ENCODE measurements at places on chromosomes 13 and 19. TPM values are rescaled to one million over a fixed set of nuclear protein-coding genes. Genes with fewer than 3 reads are reported as not detected.
A peak's percentile ranks its signal among the peaks of the same experiment; 100 is the strongest.

DNA sequence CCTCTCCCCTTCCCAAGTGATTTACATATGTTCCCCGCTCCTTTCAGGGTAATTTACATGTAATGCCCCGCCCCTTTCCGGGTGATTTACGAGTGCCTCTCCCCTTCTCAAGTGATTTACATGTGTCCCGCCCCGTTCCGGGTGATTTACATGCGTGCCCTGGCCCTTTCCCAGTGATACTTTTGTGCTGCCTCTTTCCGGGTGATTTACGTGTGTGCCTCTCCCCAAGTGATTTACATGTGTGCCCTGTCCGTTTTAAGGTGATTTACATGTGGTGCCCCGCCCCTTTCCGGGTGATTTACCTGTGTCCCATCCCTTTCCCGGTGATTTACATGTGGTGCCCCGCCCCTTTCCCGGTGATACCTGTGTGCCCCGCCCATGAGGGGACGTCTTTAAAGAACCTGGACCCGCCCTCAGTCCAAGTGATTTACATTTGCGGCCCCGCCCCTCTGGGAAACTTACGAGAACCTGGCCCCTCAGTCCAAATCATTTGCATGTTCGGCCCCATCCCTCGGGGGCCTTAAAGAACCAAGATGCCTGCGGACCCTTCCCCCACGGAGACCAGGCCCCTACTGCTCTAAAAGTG lies 559 bp upstream of the LENG9 start:
- H3K36me3 ChIP-seq, result peaks cover 25% of the 10 kb centered on the region
- peak overlapping the region; percentile 77 for H3K4me3 ChIP-seq
- no peaks in the 10 kb centered on the region for H3K27me3 ChIP-seq
- peak; percentile 93 for DNase-seq
- H3K27ac ChIP-seq, result peak overlapping the region; percentile 86
- peaks cover 5% of the 10 kb centered on the region for H3K4me1 ChIP-seq

GRCh38 chr13:48749699-48750473 lies 96.2 kb downstream of the CYSLTR2 start:
- no peak overlapping the region for H3K4me3 ChIP-seq
- H3K4me1 ChIP-seq, result no peaks in the 10 kb centered on the region
- no peaks in the 10 kb centered on the region for H3K27me3 ChIP-seq

DNA sequence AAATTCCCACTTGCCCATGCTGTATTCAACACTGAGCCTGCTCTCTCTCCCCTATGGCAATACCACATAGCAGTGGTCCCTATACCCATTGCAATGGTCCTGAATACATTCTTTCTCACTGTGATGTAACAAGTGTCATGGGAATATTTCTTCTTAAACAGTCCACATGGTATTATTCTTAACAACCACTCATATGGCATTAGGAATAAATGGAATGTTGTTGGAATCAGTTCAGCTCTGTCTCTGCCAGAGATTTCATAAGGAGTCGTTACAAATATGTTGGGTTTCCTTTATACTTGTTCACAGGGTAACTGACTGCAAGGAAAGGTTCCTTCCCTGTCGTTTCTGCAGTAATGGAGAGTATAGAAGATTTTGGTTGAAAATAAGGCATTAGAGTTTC lies 128.3 kb upstream of the SPATA13 start:
- H3K27ac ChIP-seq, result no peak overlapping the region
- H3K27me3 ChIP-seq, result no peaks in the 10 kb centered on the region
- H3K4me1 ChIP-seq, result no peaks in the 10 kb centered on the region
- DNase-seq, result no peak
- H3K4me3 ChIP-seq, result no peak overlapping the region

GRCh38 chr13:39318161-39318560 lies 279.9 kb downstream of the NHLRC3 start:
- H3K27ac ChIP-seq, result no peak overlapping the region
- H3K4me1 ChIP-seq, result no peaks in the 10 kb centered on the region
- H3K27me3 ChIP-seq, result no peaks in the 10 kb centered on the region
- no peaks in the 10 kb centered on the region for H3K36me3 ChIP-seq

DNA sequence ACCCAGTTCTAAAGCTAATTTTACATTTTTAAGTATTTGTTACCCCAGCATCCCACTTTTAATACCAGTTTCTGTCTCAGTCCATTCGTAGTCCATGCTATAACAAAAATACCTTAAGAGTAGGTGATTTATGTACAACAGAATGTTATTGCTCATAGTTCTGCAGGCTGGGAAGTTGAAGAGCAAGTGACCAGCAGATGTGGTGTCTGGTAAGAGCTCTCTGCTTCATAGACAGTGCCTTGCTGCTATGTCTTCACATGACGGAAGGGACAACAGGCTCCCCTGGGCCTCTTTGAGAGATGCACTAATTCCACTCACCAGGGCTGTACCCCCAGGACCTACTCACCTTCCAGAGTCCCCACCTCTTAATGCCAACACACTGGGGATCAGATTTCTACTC lies 96.6 kb downstream of the COL4A2 start:
- H3K4me1 ChIP-seq, result peaks cover 6% of the 10 kb centered on the region
- no peaks in the 10 kb centered on the region for H3K36me3 ChIP-seq
- no peak overlapping the region for H3K27ac ChIP-seq
- no peak for DNase-seq
- H3K4me3 ChIP-seq, result no peak overlapping the region
- H3K27me3 ChIP-seq, result no peaks in the 10 kb centered on the region

DNA sequence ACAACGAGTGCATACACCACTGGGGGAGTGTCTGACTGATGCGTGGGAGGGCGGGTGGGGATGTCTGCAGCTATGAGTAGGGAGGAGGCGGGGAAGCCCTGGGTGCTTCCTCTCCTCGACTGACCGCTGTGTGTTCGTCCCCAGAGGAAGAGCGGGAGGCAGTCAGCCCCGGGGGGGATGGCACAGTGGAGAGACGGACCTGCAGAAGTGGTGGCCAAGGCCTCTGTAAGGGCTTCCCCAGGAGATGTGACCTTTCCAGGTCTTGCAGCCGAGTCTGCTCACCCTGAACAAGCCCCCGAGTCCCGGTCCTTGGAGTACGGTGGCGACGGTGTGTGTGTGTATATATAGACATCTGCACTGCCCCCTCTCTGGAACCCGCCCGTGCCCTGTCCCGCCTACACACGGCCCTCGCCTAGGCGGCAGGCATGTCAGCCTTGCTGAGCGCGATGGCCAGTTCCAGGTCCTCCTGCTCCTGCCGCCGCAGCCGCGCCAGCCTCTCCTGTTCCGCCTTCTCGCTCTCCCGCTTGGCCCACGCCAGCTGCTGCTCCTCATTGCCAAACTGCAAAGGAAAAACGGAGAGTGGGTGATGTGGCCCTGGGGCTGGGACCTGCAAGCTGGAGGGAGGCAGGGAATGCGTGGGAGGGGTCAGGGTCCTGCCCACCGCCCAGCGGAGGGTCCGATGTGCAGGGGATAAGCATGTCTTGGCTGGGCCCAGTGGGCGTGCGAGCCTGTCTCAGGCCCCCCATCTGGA lies 30.8 kb downstream of the KLF2 start:
- no peak overlapping the region for H3K4me3 ChIP-seq
- H3K27me3 ChIP-seq, result no peaks in the 10 kb centered on the region
- no peaks in the 10 kb centered on the region for H3K36me3 ChIP-seq
- no peaks in the 10 kb centered on the region for H3K4me1 ChIP-seq

GRCh38 chr19:4811328-4812131 lies 20.0 kb downstream of the TICAM1 start:
- no peak overlapping the region for H3K4me3 ChIP-seq
- H3K36me3 ChIP-seq, result no peaks in the 10 kb centered on the region
- H3K27me3 ChIP-seq, result peaks cover 5% of the 10 kb centered on the region
- no peaks in the 10 kb centered on the region for H3K4me1 ChIP-seq
- no peak for DNase-seq

- H3K36me3 ChIP-seq, result no peaks in the 10 kb centered on the region
- H3K4me3 ChIP-seq, result no peak overlapping the region
- no peak overlapping the region for H3K27ac ChIP-seq
- H3K4me1 ChIP-seq, result peaks cover 8% of the 10 kb centered on the region
These were observed 80.0 kb downstream of the ZNF429 start for GRCh38 chr19:21585281-21585890.

GRCh38 chr13:62292714-62293480 lies 877.2 kb upstream of the PCDH20 start:
- no peak overlapping the region for H3K4me3 ChIP-seq
- no peaks in the 10 kb centered on the region for H3K36me3 ChIP-seq
- H3K4me1 ChIP-seq, result no peaks in the 10 kb centered on the region
- H3K27ac ChIP-seq, result no peak overlapping the region
- DNase-seq, result no peak

GRCh38 chr13:41822560-41822959 lies 138.3 kb downstream of the VWA8 start:
- H3K27ac ChIP-seq, result no peak overlapping the region
- H3K4me1 ChIP-seq, result no peaks in the 10 kb centered on the region
- H3K36me3 ChIP-seq, result peaks cover 5% of the 10 kb centered on the region
- no peak overlapping the region for H3K4me3 ChIP-seq

DNA sequence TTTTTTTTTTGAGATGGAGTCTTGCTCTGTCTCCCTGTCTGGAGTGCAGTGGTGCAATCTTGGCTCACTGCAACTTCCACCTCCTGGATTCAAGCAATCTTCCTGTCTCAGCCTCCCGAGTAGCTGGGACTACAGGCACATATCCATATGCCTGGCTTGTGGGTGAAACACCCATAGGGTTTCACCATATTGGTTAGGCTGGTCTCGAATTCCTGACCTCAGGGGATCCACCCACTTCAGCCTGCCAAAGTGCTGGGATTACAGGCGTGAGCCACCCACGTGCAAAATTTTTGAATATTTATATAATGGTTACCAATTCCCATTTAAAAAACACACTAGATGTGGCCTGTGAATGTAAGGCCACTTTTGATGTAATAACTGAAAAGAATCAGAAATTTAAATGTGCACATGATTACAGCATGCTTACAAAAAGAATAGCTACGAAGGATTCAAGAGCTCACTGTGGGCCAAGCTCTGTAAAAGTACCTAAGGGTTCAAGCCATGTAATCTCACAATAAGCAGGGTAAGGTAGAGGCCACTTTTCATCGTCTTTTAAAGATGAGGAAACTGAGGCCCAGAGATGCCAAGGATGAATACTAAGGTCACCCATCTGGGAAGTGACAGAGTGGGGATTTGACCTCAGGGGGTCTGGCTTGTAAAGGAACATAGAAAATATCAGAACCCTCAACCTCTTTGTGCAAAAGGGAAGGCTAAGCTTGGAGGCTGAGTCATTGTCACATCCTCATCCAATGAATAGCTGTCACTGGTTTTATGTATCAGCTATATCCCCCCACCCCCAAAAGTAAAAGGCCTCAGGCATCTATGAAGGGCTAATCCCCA lies 17.8 kb downstream of the TNFSF14 start:
- no peak overlapping the region for H3K27ac ChIP-seq
- no peak overlapping the region for H3K4me3 ChIP-seq
- H3K4me1 ChIP-seq, result no peaks in the 10 kb centered on the region

Gene A1BG
- polyA plus RNA-seq, result 108 TPM

Gene PVR
- 14.8 TPM for polyA plus RNA-seq

All from H1 (cell line).